ENCODE measurements at places on chromosomes 1 and 21.

DNA sequence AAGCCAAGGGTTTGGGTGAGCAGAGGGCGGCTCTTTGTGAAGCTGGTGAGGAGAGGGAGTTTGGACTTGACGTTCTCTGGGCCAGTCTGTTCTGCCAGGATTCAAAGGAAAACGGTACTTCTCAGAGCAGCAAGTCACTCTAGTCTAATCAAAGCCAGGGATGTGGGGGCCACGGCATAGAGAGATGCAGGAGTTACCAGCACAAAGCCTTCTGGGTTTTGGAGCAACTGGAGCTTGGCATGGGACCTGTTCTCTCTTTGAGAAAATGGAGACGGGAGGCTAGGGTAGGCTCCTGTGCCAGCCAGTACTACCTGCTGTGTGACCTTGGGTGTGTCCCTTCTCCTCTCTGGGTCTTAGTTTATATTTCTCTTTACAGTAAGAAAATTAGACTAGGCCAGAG, 2.1 kb downstream of the TXLNA start:
- DNase-seq: no peak

DNA sequence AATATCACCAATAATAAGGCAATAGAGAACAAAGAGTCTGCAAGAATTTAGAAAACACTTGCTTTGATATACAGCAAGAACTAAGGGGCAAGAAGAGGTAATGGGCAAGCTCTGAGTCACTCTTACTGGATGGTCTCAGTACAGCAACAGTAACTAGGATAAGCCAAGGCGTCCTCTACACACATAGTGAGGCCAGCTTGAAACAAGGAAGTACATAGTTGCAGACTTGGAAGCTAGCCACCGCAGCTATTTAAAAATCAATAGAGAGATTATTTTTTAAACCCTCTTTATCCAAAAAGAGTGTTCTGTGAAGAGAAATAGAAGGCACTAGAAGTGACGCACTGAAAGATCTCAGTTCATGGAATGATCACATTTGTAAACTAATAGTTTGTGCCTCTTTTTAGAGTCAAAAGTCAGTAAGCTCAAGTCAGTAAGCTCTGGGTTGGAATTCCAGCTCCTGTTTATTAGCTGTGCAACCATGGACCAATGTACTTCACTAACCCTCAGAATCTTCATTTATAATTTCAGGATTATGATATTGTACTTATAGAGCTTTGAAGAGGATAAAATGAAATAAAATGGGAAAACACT, 118.6 kb downstream of the AKT3 start:
- DNase-seq: peak; percentile 82

- no peak for DNase-seq
Observed at GRCh38 chr1:154886281-154887015, 16.4 kb upstream of the KCNN3 start.

GRCh38 chr1:230839173-230839572, 29.1 kb downstream of the C1orf198 start:
- no peak for DNase-seq

GRCh38 chr1:90616395-90616794, 100.7 kb downstream of the BARHL2 start:
- no peak for DNase-seq

DNA sequence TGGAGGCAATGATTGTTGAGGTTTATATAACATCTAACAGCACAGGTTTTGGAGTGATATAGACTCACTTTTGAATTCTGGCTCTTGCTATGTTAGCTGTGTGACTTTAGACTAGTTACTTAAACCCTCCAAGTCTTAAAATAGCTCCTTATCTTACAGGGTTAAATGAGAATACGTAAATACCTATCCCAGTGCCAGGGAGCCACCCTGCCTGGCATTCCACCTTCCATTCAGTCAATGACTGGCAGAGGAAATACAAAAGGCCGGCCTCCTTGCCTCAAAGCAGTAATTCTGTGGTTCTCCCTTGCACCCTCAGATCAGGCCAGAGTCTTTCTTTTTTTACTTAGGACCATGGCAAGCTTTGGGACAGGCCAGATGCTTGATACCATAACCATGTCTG, 31.8 kb downstream of the DBT start:
- DNase-seq: no peak

DNA sequence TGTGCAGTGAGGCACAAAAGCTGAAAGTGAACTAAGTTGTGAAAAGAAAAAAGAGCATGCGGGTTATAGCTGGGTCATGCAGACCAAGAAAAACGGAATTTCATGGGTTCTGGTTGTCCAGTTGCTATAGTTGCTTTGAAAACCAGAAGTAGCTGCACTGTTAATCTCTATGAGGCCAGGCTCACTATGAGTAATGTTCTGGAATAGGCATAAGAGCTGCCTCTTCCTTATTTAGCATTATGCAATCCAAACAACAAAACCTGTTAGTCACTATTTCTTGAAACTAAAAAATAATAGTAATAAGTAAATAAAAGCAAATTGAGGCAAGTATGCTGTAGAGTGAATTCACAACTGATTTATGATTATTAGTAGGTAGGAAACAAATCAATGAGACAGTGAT, 1383.7 kb downstream of the MRPL39 start:
- DNase-seq: no peak

DNA sequence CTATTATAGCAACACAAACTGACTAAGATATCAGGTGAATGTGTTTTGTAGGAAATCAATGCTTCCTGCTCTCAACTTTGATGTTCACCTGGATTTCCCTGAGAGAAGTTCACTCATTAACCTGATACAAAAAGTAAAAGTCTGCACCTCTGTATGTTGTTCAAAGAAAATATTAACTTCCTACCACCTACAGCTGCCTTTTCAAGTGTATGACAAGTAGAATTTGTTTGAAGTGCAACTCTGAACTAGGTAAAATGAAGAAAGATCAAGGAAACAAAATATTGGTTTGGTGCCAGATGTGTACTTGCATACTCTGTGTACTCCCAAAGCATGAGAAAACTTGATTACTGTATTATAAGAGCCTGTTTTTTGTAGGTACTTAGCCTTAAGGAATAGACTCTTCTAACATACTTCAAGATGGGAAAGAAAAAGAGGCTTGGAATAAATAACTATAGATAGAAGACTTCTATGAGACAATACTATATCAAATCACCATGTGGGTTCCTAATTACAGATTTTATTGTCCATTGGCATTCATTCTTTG, 193.4 kb downstream of the APP start:
- DNase-seq: no peak

DNA sequence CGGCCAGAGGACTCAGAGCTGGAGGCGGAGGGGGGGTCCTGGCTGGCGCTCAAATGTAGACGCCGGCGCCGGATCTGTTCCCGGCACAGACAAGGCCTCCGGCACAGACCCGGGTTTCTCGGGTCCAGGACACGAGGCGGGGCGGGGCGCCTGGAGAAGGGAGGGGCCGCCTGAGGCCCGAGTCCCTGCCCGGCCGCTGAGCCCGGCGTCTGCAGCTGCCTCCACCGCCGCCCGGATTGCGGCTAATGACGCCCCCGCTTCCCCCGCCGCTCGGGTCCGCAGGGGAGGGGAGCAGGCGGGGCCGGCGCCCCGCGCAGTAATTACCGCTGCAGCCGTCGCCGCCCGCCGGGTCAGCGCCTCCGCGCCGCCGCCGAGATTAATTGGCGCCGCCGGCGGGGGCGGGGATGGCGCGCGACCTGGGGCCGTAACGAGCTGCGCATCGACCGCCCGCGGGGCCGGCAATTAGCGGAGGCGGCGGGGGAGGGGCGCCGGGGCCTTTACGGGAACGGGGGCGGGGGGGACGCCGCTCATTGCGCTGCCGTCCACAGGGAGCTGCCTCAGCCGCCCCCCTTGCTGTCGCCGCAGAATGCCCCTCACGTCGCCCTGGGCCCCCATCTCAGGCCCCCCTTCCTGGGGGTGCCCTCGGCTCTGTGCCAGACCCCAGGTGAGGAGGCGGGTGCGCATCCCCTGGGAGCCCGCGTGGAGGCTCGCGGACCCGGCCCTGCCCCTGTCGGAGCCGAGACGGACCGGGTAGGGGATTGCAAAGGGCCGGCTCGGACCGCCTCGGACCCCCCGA, 17.3 kb downstream of the NOC2L start:
- DNase-seq: peak; percentile 77
